ENCODE measurements at places on chromosomes 12 and 14. TPM values are rescaled to one million over a fixed set of nuclear protein-coding genes. Genes with fewer than 3 reads are reported as not detected.

The TMEM179 gene
- not detected for total RNA-seq

The CHD8 gene
- 40.3 TPM for total RNA-seq

The SCNN1A gene
- total RNA-seq: 2.6 TPM

The RNASE3 gene
- not detected for total RNA-seq

The FAM181A gene
- total RNA-seq: not detected

The SLC38A4 gene
- total RNA-seq: 0.32 TPM

The RPL10L gene
- total RNA-seq: not detected

The PLXNC1 gene
- total RNA-seq: 2.3 TPM

The FSCB gene
- total RNA-seq: not detected

The RERGL gene
- not detected for total RNA-seq

The INHBC gene
- total RNA-seq: not detected

The PRKAG1 gene
- 62.5 TPM for total RNA-seq

The TMTC3 gene
- total RNA-seq: 18.4 TPM

The CLMN gene
- total RNA-seq: 0.81 TPM

The MYH6 gene
- total RNA-seq: not detected

The TNFAIP2 gene
- 113 TPM for total RNA-seq

The MAP3K9 gene
- total RNA-seq: 0.18 TPM

The RNASE7 gene
- not detected for total RNA-seq

The ARHGEF25 gene
- total RNA-seq: 11.0 TPM

The VCPKMT gene
- total RNA-seq: 3.2 TPM

The SLC7A8 gene
- total RNA-seq: 0.32 TPM

The KRT77 gene
- not detected for total RNA-seq
